Natural killer cell treated with Interleukin-12 subunit alpha and Interleukin-12 subunit beta and Interleukin-15 and Interleukin-18, amount 100 ng/mL, for 72 hours (primary cell): ENCODE measurements at places on chromosomes 4 and X. TPM values are rescaled to one million over a fixed set of nuclear protein-coding genes. Genes with fewer than 3 reads are reported as not detected.

SASH3 gene
- 317 TPM for total RNA-seq

TMSB15C gene
- total RNA-seq, result 2.0 TPM

GRCh38 chrX:101659601-101660063 lies at the start of gene ARMCX2:
Gene ARMCX2, minus strand, starts transcription at chrX:101659850. Its CDS starts 2,262 bp downstream, at chrX:101657588.
- no peak for DNase-seq

DNA sequence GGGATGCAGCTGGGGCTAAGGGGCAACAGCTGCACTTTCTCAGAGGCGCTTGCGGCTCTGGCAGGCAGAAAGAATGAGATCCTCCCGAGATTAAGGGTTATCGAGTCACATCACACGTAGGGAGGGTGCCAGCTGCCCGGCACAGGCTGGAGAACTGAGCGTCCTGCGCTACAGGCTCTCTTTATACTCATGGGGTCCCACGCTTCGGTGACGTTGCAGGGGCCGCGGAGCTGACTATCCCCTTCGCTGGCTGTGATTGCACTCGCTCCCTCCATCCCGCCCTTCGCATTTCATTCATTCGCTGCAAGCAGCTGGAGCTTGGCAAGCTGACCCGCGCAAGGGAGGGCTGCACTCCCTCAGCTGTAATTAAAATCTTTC lies at the start of gene TACR3:
TACR3 (minus strand) TSS at position 156 of the 378 bp plus-strand sequence. CDS start 310 bp downstream, outside the sequence.
- no peak for DNase-seq

PFKFB1 gene
- total RNA-seq, result 0.24 TPM

DNA sequence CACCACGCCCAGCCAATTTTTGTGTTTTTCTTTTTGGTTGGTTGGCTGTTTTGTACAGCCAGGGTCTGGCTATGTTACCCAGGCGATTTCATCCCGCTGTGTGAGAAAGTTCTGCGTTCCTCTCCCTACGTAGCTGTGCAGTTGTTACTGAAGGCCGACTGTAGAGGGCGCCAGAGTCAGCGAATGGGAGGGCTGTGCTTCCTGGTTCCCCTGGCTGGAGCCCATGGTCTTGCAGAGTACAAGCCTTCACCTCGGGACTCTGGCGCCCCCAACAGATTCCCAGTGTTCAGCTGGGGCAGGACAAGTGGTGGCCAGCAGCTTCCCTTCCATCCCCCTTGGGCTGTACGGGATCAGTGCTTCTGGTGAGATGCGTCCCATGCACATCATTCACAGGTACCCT lies 5.6 kb upstream of the CT45A1 start:
- DNase-seq, result no peak

DNA sequence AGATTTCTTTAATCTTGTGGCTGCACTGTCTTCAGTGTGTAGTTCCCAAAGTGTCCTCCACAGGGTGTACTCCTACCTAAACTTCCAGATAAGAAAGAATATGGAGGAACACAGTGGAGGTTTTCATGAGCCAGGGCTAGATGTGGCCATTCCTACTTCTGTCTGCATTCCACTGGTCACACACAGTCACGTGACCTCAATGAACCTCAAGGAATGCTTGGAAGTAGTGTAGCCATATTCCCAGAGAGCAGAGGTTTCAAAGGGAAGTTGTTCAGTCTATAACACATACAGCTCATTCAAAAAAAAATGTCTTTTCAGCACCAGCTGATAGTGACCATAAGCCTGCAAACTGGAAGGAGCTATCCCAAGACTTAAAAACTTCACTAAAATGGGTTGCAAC lies 53.6 kb downstream of the ASB9 start:
- no peak for DNase-seq

GRCh38 chrX:99073551-99073950 lies 1336.5 kb downstream of the PCDH19 start:
- no peak for DNase-seq

GPRASP3 gene
- 2.5 TPM for total RNA-seq

- DNase-seq, result no peak
Observed at GRCh38 chr4:83759611-83760010, 223.7 kb downstream of the GPAT3 start.

DNA sequence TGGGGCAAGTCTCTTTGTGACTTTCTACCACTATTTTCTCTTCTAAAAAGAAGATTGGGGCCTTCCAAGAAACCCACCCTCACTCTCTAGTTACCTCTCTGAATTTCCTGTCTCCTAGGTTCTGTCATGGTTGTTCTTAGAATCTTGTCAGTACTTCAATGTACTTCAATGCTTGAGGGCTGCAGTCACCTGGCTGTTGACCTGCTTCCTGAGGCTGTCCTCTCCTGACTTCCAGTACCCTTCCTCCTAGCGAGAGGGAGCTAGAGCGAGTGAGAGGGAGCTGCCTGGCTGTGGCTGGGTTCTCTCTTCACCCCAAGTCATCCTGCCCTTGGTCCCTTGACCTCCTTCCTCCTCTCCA lies 17.7 kb downstream of the CD99L2 start:
- DNase-seq, result no peak

GASK1B gene
- total RNA-seq, result not detected

GRCh38 chr4:148376151-148376550 lies 66.1 kb downstream of the NR3C2 start:
- no peak for DNase-seq

DNA sequence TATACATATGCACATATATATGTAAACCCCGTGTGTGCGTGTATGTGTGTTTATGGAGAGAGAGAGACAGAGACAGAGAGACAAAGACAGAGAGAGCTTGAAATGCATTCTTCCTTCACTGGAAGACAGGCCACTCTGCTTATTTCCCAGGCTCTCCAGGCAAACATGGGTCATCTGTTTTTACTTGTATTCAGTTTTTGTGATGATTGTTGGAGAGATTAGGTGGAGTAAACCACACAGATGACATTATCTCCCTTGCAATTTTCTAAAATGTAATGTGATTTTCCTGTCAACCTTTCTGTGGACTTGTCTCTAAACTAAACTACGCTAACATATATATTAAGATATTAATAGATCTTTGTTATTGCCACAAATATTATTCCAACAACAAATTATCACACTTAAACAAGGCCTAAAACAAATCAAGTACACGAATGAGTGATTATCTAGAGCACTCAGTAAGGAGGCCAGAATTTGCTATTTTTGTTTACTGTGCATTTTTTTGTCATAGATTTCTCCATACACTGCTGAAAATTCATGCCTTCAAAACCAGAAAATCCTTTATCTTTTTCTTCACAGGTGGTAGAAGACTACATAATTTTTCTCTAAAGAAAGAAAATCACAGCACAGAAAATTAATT lies 251.8 kb upstream of the SLIT2 start:
- no peak for DNase-seq

- DNase-seq, result no peak
Observed at GRCh38 chrX:41381685-41382084, 47.7 kb downstream of the DDX3X start.

ARHGAP36 gene
- not detected for total RNA-seq

DNA sequence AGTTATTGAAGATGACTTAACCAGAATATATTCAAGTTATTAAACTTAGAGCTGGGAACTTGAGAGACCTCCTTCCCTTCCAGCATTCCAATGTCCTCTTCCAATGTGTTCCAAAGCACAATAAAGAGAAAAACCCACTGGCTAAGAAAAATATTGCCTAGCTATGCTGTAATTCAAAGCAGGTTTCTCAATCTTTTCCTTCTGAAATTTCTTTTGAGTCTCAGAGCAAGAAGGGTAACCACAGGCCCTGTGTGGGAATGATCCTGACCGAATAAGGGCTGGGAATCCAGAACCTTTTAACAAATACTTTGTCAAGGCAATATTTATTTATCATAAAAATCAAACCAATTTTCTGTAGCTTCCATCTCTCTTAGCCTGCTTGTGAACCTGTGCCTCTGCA lies 150.7 kb upstream of the SFRP2 start:
- DNase-seq, result no peak

FAM9C gene
- total RNA-seq, result not detected

- DNase-seq, result no peak
Observed at GRCh38 chr4:7910952-7911578, 28.6 kb downstream of the AFAP1 start.

- DNase-seq, result no peak
Observed at GRCh38 chr4:119479180-119479808, 149.3 kb downstream of the PDE5A start.

FTSJ1 gene
- 120 TPM for total RNA-seq

DUSP21 gene
- total RNA-seq, result not detected

- DNase-seq, result no peak
Observed at GRCh38 chrX:21982311-21982710, 41.8 kb downstream of the SMS start.

- no peak for DNase-seq
Observed at GRCh38 chr4:56139241-56139827, 190.6 kb downstream of the CEP135 start.

GRCh38 chr4:84837751-84838150 lies 128.7 kb downstream of the WDFY3 start:
- no peak for DNase-seq

- no peak for DNase-seq
Observed at GRCh38 chr4:161336016-161336530, 827.7 kb downstream of the FSTL5 start.
